ENCODE measurements at places on chromosomes 11 and 22. TPM values are rescaled to one million over a fixed set of nuclear protein-coding genes. Genes with fewer than 3 reads are reported as not detected.

DNA sequence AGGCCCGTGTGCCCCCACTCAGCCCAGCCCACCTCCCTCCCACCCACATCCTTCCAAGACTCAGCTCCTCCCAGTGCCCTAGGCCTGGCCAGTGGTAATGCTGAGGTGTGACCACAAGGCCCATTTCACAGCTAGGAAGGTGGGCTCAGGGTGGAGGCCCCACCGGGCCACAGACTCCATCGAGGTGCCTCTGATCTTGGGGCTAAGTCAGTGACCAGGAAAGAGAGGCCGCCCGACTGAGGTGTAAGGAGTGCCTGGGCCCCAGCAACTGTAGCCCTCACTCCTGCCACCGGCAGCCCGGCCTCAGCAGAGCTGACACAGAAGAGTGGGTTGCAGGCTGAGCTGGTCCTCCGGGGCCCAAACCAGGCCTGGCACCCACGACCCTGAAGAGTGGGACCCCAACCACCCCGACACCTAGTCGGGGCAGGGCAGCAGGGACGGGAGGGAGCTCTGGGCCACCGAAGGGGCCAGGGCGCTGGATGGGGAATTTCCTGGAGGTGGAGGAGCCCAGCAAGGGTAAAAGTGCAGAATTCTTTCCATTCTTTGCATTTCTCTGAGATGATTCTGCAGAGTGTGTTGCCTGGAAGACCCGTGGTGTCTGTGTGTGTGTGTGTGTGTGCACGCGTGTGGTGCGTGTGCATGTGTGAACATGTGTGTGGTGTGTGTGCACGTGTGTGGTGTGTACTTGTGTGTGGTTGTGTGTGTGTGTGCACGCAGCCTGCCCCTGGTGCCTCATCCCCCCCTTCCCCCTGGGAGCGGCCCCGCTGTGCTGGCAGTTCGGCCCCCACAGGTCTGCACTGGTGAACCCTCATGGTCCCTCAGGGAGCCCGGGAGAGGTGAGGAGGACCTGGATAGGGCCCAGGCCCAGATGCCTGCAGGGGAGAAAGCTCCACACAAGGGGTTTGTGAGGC lies 8.3 kb upstream of the PIM3 start:
- peak; percentile 82 for DNase-seq

The SLC5A4 gene
- not detected for total RNA-seq

- peak; percentile 75 for DNase-seq
Observed at GRCh38 chr11:67054836-67055523, 1.7 kb upstream of the RHOD start.

- DNase-seq = no peak
Observed at GRCh38 chr11:45791524-45791923, 13.4 kb upstream of the SLC35C1 start.

- DNase-seq = peak; percentile 44
Observed at GRCh38 chr22:36758792-36759271, 17.1 kb downstream of the IFT27 start.

GRCh38 chr11:102794382-102794781 lies 3.6 kb downstream of the MMP1 start:
- DNase-seq = peak; percentile 41

GRCh38 chr11:1298695-1299492 lies 10.5 kb downstream of the TOLLIP start:
- DNase-seq = peak; percentile 86

- no peak for DNase-seq
Observed at GRCh38 chr22:28856095-28856455, 27.3 kb upstream of the ZNRF3 start.

The DAGLA gene
- 4.8 TPM for total RNA-seq

DNA sequence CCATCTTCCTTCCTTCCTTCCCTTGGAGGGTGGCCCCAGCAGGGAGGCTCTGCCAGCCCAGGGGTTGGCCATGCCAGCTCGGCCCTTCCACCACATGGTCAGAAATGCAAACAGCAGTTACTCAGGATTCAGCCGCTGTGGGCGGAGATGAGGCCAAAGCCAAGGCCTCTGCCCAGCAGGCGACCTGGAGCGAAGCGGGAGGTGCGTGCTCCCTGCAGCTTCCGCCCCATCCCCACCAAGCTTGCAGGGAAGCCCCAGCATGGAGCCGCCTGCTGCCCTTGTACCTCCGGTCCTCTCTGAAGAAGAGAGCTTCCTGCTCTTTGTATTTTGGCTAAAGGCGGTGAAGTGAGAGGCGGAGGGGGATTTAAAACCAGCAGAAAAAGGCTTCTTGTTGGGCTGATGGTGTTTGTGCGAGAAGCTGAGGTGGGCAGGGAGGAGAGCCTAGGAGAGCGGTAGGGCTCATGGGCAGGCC lies 50.4 kb downstream of the ANO1 start:
- peak; percentile 83 for DNase-seq

DNA sequence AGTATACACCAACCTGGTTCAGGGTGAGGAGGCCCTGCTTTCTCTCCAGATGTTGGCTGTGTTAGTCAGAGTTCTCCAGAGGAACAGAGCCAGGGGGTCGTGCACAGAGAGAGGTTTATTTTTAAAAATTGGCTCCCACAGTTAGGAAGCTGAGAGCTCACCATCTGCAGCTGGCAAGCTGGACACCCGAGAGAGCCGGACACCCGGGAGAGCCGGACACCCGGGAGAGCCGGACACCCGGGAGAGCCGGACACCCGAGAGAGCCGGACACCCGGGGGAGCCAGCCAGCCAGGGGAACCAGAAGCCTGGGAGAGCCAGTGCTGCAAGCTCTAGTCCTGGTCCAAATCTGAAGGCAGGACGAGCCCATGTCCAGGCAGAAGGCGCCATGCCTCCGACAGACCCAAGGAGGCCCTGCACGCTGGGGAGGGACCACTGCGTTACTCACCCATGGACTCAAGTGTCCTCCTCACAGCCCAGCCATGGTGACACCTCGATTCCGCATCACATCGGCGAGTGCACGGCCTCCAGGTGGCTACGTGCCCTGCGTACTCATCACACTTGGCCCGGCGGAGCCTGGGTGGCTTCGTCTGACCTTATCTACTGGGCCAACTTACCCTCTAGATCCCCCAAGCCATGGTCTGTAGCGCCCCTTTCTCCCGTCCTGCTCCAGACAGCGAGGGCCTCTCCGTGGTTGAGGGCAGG lies 99.0 kb downstream of the BRD1 start:
- peak; percentile 56 for DNase-seq

- no peak for DNase-seq
Observed at GRCh38 chr11:126547161-126547560, 191.7 kb downstream of the ST3GAL4 start.

GRCh38 chr11:14234446-14234845 lies 124.5 kb downstream of the RRAS2 start:
- no peak for DNase-seq

The PLEKHB1 gene
- 5.8 TPM for total RNA-seq

- DNase-seq = no peak
Observed at GRCh38 chr11:102117472-102118113, 7.3 kb downstream of the YAP1 start.

DNA sequence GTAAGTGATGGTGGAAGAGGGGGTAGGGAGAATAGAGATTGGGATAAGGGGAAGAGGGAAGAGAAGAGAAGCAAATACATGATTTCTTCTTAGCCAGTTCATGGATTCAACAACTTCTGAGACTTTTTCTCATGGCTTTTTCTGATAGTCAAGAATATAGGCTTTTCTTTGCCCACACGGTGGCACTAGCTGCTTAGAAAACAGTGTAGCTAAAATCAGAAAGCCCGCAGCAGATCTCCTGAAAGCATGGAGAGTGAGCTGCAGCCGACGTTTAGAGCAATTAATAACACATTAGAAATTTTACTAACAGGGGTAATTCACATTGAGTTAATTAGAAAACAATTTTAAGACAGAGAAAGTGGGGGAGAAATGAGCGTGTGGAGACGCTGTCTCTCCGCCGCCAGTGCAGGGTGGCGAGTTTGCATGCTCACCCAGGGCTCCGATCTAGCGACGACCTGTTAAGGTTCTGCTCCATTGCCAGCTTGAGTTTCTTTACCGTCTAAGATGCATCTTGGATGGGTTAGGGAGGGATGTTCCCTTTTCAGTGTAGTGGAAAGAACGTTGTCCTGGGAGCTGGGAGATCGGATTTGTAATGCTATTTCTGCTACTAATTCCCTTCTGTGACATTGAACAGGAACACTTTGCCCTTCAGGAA lies 3.3 kb upstream of the RAG1 start:
- DNase-seq = peak; percentile 45

DNA sequence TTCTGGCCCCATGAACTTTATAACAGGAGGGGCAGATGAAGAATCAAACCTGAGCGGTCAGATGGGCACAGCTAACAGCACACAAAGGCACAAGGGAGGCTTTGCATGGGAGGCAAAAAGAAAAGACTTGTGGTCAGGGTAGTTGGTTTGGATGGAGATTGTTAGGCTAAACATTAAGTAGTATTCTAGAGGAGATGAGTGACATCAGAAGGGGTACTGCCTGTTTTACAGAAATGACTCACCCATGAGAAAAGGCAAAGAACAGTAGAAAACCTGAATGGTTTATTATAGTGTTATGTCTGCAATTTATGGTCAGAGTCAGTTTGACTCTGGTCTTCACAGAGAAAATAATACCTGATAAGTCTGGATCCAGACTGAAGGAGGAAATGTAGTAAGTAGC lies 129.8 kb upstream of the KIRREL3 start:
- DNase-seq = no peak

DNA sequence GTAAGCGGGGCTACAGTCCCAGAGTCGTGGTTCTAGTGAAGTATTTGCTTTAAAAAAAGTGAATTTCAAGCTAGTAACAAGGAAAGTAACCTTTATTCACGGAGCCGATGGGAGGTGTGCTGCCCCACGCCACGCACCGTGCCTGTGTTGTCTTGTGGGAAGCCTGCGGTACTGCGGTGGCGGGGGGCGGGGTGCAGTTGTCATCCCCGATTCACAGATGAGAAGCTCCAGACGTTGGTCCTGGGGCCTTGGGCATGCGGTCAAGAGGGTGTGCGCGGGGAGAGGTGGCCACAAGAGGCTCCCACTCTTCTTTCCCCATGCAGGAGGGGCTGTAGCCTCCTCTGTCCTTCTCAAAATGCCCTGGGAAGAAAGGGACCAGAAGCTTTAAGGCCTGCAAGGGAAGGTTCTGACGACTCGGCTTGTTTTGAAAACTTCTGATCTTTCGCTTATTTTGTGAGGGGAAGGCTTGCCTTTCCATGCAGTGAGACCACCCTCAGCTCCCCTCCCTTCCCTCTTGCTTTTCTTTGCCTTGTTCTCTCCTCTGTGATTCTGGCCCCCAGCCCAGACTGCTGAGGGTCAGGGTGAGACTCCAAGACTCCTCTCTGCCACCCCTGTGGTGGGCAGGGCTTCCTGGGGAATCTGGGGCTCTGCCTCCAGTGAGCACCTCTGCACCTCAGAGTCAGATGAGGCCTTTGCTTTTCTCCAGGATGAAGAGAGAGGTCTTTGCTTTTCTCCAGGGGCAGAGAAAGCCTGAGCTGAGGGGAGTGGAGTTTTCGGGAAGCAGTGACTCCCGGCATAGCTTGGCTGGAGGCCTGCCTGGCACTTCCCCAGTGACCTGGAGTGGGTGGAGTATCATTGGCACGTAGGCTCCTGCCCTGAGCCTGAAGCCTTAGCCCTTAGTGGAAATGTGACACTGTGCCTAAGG lies 6.2 kb downstream of the GLB1L3 start:
- no peak for DNase-seq

DNA sequence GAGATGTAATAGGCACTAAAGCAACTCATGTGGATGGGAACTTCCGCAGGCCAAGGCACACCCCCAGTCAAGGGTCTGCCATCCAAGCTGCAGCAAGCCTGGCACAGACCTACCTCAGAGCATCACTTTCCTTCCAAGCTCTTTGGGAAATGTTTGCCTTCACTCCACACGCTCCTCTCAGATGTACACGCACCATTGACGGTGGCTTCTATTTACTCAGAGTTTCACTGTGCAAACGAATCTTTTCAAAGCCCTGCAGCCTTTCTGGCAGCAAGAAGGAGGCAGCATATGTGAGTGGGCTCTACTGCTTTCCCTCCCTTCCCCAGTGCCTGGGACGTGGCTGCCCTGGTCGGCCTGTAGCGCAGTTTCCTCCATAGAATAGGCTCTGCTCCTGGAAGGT lies 60.9 kb upstream of the USP47 start:
- DNase-seq = no peak

- DNase-seq = no peak
Observed at GRCh38 chr11:11390068-11390771, 37.2 kb upstream of the CSNK2A3 start.

- no peak for DNase-seq
Observed at GRCh38 chr11:22044126-22044525, 148.8 kb upstream of the ANO5 start.

DNA sequence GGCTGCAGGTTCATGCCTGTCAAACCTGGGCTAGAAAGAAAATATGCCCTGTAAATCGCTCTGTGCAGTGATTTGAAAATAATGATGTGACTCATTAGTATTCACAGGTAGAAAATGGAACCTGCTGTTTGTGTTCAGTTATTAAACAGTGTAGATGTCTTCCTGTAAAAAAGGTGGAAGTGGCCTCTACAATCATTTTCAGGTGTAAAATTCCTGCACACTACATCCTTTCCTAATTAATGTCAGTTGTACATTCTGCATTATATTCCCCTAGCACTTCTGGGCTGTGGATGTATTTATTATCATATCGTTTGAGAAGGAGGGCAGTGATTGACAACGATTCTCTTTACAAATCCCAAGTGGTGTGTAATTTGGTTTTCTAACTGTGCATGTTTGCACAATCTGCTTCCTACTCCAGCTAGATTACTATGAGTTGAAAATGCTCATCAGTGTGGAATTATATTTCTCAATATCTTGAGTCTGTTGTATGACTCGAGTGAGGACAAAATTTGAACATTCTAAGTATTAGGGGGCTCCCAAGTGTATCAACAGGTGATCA lies 454.0 kb upstream of the DDI1 start:
- no peak for DNase-seq

The FAT3 gene
- 10.7 TPM for total RNA-seq

GRCh38 chr22:27064386-27064785 lies 407.0 kb downstream of the MIAT start:
- DNase-seq = no peak

GRCh38 chr11:127071606-127072005 lies 71.0 kb upstream of the KIRREL3 start:
- no peak for DNase-seq

- no peak for DNase-seq
Observed at GRCh38 chr11:119459293-119459976, 36.5 kb upstream of the THY1 start.

- DNase-seq = no peak
Observed at GRCh38 chr22:49959782-49960158, 802 bp upstream of the PIM3 start.

- DNase-seq = peak; percentile 97
Observed at GRCh38 chr22:46762238-46763050, at the start of gene TBC1D22A. Gene TBC1D22A, plus strand, starts transcription at chr22:46762650. Its CDS starts 137 bp downstream, at chr22:46762787.
